ENCODE measurements at places on chromosomes 12 and 14.

GRCh38 chr12:28795311-28795710 lies 353.8 kb upstream of the FAR2 start:
- DNase-seq, result no peak

GRCh38 chr14:68669111-68669511 lies 123.8 kb downstream of the ZFP36L1 start:
- DNase-seq, result no peak

DNA sequence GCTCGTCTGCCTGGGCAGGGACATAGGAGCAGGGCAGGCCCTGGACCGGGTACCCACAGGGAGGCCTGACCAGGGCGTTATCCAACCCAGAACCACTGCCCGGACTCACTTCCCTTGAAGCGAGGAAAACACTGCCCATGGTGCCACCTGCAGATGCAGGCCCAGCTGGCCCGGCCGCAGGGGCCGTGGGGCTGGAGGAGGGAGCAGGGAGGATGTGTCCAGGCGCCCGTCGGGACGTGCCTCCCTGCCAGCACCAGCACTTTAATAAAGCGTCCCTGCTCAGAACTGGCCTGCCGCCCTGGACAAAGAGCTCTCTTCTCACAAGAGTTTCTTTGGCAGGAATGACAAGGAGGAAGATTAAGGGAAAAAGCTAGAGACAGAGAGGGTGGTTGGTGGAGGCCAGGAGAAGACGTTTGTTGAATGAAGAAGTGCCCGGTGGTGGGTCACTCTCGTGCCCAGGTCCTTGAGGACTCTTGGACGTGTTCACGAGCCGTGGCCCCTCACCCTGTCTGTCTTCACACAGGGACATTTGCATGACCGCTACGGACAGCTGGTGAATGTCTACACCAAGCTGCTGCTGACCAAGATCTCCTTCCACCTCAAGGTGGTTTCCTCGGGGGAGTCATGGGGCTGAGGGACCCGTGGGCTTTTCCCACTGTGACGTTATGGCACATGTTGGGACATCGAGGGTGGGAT lies 14.2 kb downstream of the HIP1R start:
- no peak for DNase-seq

DNA sequence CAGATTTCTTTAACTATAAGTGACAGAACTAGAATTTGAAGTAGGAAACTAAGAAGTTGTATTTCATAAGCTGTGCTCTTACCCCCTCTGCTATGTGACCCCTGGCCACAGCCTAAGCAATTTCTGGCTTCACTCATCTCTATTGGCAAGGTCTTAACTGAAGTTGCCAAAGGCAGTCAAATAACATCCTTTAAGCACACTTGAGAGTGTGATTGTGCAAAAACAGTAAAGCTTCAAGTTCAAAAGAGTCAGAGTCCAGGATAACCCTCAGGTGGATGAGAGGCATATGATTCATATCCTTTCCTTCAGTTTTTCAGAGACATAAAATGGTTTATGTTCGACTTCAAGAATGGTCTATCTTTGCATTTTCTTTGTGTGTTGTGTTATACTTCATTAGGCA lies 45.2 kb downstream of the GRIP1 start:
- DNase-seq, result no peak

- DNase-seq, result no peak
Observed at GRCh38 chr12:10540776-10541205, 35.1 kb downstream of the EIF2S3B start.

- no peak for DNase-seq
Observed at GRCh38 chr12:20000229-20000849, 368.0 kb upstream of the PDE3A start.

DNA sequence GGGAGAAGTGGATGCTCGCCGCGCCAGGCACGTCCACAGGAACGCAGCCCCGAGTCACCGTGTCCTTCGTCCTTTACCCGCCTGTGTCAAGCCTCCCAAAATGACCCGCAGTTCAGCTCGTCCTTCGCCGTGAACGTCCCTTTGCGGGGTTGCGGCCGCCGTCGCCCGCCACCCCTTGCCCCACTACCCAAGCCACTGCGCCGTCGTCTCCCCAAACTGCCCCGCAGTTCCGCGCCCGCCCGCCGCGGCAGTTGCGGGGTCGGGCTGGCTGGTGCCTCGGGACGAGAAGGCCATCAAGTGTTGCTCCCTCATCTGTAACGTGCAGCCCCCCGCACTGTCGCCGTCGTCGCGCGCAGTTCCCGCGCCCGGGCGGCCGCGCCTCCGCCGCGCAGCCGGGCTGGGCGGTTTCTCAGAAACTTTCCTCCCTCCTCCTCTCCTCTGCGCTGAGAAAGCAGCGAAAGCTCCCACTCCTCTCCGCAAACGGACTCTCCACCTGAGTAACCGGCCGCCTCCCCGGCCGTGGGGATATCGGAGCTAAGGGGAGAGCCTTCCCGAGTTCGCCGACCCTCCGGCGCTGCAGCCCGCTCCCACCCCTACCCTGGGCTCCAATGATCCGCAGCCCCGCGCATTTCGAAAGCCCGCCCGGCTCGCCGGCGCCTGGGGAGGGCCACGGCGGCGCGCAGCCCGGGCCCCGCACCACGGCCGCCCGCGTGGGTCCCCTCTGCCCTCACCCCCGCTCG lies 6.7 kb downstream of the CDKN1B start:
- peak; percentile 39 for DNase-seq

DNA sequence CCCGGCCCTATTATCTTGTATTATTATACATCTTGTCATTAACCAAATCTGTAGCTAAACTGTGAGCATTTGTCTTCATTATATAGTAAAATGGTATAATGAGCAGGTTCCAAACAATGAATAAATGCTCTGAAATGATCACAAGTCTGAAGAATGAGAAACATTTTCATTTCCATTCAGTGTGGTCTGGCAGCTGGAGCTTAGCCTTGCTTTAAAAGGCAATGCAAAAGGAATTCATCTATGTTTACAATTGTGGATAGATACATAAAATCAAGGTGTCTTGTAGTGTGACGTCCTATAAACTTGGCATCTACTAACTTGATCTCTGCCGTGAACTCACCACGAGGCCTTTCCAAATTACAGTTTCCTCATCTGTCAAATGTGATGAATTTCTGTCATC lies 168.3 kb downstream of the RMST start:
- DNase-seq, result no peak

DNA sequence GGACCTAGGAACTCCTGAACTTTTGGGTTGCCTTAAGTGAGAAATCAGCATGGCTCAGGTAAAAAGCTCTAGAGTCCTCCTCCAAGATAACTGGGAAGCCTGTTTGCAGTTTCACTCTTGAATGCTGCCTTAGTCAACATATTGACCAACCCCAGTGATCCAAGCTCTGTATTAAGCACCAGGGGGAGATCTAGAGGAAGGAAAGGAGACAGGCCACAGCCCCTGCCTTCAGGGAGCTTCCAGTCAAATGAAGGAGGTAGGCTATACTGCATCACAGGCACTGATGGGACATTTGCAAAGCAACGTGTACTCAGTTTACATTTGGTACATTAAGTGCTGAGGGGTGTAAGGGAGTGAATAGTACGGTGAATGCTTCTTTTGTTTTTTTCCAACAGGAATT lies 1.2 kb upstream of the CSAD start:
- no peak for DNase-seq

GRCh38 chr12:9651265-9651729 lies 18.2 kb upstream of the CLEC2D start:
- DNase-seq, result peak; percentile 62

DNA sequence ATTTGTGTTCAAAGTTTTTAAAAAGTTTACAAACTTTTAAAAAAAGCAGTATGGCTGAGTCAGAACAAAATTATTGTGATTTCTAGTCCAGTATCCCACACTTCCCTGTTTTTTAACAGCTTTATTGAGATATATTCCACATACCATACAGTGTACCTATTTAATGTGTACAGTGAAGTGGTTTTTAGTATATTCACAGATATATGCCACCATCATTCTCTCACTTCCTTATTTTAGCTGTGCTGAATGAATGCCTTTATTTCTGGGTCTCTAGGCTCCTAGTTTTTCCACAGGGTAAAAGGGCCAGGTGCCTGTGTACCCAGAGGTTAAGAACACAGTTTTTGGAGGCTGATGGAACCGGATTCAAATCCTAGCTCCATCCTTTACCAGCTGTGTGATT lies 58.9 kb upstream of the SRSF5 start:
- no peak for DNase-seq

- no peak for DNase-seq
Observed at GRCh38 chr14:27730204-27730603, 1036.4 kb upstream of the FOXG1 start.

- DNase-seq, result no peak
Observed at GRCh38 chr14:71331403-71331802, 424.1 kb downstream of the PCNX1 start.

DNA sequence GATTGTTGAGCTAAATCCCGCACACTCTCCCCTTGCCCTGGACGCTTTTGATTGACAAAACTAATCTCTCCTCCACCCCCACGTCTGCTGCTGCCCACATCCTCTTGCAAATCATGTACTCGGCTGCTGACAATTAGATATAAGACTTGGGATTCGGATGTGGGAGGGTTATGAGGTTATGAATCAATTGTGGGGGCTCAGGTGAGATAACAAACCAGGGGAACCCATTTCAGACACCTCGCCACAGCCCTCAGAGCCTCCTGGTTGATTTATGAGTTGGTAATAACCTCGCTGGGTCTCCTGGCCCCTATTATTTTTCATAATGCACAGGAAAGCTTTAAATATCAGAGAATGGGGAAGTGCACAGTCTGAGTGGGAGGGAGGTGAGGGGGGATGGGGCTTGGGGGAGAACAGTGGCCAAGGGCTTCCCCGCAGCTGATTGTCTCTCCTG lies 449.9 kb downstream of the DPF3 start:
- DNase-seq, result peak; percentile 31

GRCh38 chr12:106066051-106066705 lies 72.6 kb downstream of the NUAK1 start:
- no peak for DNase-seq

DNA sequence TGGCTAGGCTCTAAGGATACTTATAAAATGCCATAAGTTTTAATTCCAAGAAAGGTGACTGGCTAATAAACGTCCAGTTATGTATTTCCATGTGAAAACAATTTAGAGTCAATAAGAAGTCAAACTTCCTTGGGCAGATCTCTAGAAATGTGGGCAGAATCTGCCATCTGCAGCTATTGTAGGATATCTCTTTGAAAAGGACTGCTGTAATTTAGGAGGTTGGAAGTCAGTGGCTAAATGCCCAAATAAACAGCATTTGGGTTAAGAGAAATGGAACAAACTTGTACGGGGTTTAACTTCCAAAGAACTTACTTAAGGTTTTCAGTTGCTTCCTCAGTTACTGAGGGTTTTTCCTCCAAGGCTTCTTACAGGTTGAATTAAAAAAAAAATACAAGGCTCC lies 121.6 kb downstream of the FIGNL2 start:
- DNase-seq, result no peak

DNA sequence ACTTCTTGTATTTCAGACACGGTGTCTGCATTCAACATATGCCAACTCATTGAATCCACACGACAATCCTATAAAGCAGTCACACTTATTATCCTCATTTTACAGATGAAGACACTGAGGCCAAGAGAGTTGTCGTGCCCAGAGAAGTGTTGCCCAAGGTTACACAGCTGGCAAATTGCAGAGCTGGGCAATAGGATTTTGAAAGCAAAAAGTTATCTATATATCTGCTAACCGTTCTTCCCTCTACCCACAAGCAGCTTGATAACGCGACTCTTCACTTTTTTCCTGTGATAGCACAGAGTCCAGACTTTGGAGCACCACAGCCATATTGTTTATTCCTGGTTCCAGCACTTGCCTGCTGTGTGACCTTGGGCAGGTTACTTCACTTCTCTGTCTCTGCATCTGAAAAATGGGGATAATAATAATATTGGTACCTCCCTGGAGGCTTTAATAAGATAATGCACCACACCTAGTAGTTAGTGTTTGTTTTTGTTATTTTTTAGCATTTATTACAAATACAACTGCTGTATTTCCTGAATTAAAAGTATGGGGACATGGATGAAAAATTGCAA lies 82.2 kb downstream of the CHST11 start:
- no peak for DNase-seq

DNA sequence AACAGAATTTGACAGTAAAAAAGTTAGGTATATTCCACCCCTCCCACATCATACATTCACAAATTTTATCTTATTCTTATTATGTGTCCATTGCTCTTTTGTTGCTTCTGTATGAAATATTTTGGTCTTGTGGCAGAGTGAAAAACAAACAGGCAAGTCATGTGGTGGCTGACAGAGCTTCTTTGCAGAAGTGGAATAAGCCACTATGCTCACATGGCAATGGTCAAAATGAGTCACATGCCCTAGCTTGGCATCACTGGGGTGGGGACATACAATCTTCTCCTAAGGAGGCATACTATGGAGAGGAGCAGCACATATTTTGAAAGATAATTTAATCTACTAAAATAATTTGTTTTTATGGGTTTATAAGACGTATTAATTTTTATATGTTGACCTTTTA lies 27.7 kb upstream of the CMA1 start:
- DNase-seq, result no peak

- no peak for DNase-seq
Observed at GRCh38 chr12:110656071-110656655, 32.8 kb downstream of the HVCN1 start.

GRCh38 chr14:53127832-53128231 lies 25.3 kb downstream of the DDHD1 start:
- DNase-seq, result no peak

- DNase-seq, result no peak
Observed at GRCh38 chr12:66418908-66419307, 116.6 kb downstream of the HELB start.

Data from activated T-helper 2 cell treated with anti-CD3 and anti-CD28 coated beads, Interferon-gamma antibody, Interleukin-2, Interleukin-4, amounts not matched to agents 10 μg/mL and 5 μg/mL and 100 μg/mL, durations not matched to agents 14 hours and 24 hours and 36 hours (primary cell).